Stimulated activated CD8-positive, alpha-beta memory T cell treated with anti-CD3 and anti-CD28 coated beads, Interleukin-4, amount 100 ng/mL, for 4 hours (primary cell): ENCODE measurements at places on chromosomes 11 and 22.

GRCh38 chr11:78641541-78641940 lies 66.9 kb upstream of the NARS2 start:
- DNase-seq, result no peak

DNA sequence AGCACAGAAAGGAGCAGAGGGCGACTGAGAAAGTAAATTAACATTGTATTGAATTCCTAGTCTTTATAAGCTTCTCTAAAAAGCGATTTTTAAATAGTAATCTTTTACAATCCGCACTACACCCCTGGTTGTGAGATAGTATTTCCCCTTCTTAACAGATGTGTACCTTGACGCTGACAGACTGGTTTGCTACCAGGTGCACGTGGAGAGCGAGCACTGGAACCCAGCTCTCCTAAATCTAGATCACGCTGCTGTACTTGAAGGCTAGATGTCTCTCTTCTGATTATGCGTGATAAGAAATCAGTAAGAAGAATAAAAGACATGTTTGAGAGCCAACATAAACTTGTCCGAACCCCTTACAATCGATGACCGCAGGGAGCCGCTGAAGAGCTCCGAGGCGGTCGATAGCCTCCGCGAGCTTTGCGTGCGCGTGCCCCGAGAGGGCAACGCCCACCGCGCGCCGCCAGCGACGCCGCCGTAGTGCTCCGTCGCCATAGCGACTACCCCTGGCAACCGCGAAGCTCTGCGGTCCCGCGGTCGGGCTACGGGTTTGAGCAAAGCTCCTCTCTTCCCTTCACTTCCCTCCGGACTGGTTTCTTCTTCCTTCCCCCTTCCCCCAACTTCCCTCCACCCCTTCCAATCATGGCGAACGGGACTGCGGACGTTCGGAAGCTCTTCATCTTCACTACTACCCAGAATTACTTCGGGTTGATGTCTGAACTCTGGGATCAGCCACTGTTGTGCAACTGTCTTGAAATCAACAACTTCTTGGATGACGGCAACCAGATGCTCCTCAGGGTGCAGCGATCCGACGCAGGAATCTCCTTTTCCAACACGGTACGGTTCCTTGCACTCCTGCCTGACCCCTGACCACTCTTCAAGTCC lies at the start of gene DYNC2H1:
TSS of gene DYNC2H1 (plus strand) at position 494 of the 885 bp plus-strand sequence. CDS start at position 643, 149 bp downstream.
- DNase-seq, result peak; percentile 76

DNA sequence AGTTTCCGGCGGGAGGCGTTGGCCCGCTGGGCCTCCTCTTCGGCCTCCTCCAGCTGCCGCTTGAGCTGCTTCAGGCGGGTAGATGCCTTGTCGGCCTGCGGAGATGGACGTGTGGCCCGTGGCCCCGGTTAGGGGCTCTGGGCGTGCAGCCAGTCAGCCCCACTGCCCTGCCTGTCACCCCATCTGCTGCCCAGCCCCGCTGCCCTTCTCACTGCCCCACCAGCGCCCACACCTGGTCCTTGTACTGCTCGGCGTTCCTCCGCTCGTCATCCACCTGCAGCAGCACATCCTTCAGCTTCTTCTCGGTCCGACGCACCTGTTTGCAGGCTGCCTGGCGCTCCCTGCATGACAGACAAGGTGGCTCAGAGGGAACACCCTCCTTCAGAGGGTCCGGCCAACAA lies 31.2 kb downstream of the APOL1 start:
- no peak for DNase-seq

DNA sequence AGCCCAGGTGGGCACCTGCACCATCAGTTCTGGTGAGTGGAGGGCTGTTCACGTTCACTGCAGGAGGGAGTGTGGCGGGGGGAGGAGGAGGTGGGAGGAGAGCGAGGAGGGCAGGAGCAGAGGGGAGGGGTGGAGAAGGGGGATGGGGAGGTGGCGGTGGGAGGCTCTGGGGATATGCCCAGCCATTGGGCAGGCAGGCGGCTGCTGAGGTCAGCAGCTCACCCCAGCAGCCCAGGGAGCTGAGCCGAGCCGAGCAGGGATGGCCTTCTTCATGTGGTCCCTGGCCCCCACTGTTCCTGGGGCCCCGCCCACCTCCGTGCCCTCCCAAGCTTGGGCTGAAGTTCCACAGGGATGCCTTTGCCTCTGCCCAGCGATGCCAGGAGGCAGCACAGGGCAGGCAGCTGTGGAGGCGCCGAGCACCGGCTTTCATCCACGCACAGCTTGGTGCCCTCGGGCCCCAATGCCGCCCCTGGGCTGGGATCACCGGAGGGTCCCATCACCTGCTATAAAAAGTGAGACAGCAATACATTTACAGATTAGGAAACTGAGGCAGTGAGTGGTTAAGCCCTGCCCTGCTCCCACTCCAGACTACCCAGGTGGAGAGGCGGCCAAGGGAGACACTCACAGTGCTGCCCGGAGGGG lies 21.6 kb downstream of the RTN4R start:
- no peak for DNase-seq
